ENCODE measurements at places on chromosomes 16 and 17.

DNA sequence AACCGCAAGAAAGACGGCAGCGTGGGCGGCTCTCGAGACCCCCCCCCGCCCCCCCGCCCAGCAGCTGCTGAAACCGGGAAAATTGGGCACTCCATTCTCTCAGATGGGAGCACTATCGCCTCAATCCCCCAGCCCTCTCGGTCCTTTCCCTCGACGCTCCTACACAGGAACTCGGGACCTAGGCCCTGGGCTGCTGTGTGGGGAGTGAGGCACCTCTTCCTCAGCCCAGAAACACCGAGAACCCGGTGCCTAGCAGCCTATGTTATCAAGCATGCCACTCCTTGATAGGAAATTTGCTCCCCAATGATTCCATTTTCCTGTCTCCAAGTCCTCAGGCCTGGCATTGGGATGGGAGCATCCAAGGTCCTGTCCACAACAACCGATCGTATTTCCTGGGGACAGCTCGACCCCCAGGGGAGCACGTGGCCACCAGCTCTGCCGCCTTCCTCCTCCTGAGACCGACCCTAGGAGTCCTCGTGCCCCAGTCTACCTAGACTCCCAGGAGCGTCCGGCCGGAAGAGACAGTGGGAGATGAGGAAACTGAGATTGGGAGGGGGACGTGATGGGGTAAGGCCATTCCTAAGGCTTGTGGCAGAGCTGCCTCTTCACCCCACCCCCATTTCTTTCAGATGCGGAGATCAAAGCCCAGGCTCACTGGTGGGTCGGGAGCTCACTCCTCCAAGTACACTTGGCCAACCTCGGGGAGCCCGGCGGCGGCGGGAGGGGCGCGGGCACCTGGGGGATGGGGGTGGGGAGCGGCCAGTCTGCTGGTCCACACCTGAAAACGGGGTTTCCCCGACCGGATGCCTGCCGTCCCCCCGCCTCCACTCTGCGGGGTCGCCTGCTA, 17.5 kb upstream of the CBX8 start:
- DNase-seq, result no peak

DNA sequence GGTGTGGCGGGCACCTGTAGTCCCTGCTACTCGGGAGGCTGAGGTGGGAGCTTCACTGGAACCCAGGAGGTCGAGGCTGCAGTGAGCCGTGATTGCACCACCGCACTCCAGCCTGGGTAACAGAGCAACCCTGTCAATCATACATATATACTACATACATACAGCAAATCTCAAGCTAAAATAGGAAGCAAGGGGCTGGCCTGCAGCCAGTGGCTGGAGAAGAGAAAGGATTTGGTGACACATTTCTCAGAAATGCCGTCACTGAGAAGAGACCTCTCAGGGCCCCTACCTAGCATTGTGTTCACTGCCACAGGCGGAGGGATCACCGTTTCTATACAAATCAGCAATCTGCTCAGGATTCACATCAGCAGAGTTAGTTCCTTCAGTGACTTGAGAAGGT, 16.9 kb downstream of the NARF start:
- DNase-seq, result no peak

DNA sequence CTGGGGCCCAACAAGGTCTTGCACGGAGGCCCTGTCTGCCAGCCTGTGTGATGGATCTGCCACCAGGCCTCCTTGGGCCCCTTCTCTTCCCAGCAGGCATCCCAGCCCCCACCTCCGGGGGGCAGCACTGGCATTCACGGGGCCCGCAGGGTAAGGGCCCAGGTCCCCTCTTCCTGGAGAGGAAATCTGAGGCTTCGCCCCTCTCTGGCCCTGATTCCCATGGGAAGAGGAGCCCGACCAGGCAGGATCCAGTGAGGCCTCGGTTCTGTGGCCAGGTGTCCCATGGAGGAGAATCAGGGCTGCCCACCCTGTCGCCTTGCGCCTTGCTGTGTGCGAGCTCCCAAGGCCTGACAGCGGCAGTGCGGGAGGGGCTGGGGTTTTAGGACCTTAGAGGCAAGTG, 48.4 kb downstream of the PDPK1 start:
- no peak for DNase-seq

DNA sequence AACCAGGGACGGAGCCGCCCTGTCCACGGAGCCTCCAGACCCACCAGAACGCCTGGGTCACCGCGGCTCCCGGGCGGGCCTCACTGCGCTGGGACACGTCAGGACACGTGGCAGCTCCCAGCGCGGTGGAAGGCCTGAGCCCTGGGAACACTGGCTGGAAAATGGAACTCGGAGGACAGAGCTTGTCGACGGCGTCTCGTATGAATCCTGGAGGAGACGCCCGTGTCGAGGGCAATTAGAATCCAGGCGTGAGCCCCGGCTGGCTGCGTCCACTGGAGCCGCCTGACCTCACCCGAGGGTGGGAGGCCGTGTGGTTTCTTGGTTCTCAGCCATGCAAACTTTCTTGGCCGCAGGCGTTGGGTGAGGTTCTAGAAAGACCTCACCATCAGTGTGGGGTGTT, 173.9 kb downstream of the LAT start:
- DNase-seq, result no peak

GRCh38 chr16:30185683-30186421, 2.5 kb downstream of the CORO1A start:
- no peak for DNase-seq

DNA sequence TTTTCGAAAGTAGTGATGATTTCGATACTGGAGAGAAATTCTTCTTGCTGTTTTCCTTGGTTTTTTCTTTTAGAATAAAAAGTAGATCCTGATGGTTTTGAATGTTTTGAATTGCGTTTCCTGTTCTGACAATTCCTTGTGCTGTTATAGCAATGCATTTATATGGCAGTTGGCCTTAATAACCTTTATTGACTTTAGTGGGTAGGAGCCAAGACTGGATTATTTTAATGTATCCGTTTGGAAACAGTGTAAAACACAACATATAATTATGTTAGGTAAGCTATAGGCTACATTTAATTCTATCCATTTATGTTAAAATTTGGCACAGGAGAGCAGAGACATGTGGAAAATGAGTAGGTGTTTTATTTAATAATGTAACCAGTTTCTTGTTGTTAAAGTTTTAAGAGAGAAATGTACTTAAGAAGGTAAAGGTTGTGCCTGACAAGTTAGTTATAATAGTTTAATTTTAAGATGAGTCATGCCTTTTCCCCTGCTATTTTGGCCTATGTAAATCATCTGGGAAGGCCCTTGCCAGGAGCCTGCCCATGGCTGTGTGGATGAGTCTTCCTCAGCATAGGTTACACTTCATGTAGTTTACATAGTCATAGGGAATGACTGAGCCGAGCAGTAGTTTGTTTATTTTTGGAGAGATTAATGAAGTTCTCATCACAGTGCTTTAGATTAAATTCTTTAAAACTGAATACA, 189.9 kb downstream of the FTO start:
- DNase-seq, result peak; percentile 73

GRCh38 chr17:81054881-81055370, 20.0 kb downstream of the BAIAP2 start:
- no peak for DNase-seq

All from fibroblast of villous mesenchyme (primary cell).